AG09319 (cell line): ENCODE measurements at places on chromosomes 5 and 9.

- no peak for DNase-seq
Measured at GRCh38 chr9:76657265-76657664, 107.0 kb upstream of the PCA3 start.

- DNase-seq, result no peak
Measured at GRCh38 chr5:37645707-37646106, 194.1 kb downstream of the GDNF start.

DNA sequence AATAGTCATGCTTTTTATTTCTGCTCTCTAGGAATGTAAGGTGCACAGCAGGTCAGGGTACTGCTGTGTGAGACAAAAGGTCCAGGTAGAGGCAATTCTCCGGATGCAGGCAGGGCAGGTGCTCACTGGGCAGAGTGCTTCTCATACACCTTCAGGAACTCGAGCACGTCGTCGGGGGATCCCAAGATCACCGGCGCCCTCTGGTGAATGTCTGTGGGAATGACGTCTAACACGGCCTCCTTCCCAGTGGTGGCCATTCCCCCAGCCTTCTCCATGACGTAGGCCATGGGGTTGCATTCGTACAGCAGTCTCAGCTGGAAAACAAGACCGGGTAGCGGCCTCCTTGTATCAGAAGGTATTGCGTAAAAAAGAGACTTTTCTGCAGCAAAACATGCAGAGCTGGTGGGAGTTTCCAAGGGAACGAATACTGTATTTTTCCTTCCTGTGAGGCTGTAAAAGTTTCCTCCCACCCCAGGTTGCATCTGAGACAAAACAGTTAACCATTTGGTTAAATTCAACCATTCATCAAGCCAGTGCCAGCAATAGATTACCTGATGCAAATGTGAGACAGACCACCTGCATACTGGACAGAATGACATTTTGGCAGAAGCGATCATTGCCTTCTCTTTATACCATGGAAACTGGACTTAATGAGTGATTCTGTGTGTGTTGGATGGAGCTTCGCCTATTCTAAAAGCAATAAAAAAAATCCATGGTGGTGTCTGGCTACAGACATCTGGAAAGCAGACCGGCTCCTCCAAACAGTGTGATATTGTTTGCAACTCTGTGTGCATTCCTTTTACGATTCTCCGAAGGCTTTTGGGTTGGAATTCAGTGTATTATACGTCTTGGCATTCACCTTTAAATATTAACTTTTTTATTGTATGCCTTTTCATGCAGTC, 9.9 kb upstream of the FBP2 start:
- no peak for DNase-seq

GRCh38 chr5:111535879-111536549, 23.7 kb upstream of the STARD4 start:
- DNase-seq, result no peak

- DNase-seq, result no peak
Measured at GRCh38 chr5:3351581-3352442, 243.8 kb upstream of the IRX1 start.

DNA sequence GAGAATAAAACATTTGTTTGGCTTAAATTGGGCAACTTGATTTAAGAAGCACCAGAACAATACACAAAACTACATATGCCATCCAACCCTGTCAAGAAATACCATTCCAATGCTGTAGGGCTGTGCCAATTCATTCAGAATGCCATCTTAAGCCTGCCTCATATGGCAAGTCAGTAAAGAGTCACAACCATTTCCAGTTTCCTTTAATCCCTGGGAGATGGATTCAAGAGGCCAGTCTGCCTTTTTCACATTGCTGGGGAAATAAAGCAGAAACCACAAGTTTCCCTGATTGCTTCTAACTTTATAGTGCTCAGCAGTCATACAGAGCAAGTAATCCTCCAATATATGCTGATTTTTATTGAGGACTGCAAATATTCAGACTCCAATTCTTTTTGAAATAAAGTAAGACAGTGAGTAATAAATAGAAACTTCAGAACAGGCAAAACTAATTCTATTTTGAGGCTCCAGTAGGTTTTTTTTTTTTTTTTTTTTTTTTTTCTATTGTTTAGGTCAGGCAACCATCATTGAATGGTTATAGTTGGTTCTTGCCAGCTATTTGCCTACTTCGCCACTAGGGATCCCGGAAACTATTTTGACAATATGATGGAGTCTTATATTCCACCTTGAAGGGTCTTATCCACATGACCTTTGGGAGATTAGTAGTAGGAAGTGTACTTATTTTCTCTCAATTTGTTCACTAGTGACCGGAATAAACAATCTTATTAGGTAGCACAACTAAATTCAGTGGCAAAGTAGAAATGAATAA, 400.9 kb upstream of the MEF2C start:
- DNase-seq, result no peak

GRCh38 chr5:163439092-163439425, 1.7 kb downstream of the CCNG1 start:
- no peak for DNase-seq

DNA sequence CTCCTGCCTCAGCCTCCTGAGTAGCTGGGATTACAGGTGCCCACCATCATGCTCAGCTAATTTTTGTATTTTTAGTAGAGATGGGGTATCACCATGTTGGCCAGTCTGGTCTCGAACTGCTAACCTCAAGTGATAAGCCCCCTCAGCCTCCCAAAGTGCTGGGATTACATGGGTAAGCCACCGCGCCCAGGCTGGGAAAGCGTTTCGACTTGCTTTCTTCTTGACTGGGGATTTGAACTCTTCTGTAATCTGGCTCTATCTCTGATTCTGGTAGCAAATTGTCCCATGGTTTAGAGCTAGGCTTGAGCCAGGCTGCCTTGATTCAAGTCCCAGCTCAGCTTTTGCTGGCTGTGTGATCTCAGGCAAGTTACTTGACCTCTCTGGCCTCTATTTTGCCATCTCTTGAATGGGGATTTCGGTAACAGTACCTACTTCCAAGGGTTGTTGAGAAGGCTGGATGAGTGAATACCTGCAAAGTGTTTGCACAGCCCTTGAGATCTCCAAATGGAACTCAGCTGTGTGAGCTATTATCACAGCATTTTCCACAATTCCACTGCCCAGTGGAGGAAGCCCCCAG, 20.5 kb upstream of the MVB12B start:
- no peak for DNase-seq
